AG10803 (cell line): ENCODE measurements at places on chromosomes 13 and 19.

DNA sequence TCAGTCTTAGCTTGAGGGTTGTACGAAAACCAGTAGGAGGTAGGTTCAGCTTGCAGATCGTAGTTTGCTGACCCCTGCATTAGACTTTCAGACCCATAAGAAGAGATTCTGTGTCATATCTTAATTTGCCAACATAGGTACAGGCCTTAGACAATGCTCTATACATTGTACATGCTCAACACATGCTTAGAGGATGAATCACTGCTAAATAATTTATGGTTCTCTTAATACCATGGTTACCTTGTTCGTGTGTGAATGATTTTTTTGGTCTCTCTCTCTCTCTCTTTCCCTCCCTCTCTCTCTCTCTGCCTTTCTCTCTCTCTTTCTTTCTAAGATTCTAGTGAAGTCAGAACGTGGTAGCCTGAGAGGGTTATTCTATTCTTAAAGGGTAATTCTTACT is 112.2 kb downstream of the FGF14 start:
- DNase-seq = no peak

GRCh38 chr13:100573121-100573520 is 15.5 kb downstream of the GGACT start:
- DNase-seq = peak; percentile 82

DNA sequence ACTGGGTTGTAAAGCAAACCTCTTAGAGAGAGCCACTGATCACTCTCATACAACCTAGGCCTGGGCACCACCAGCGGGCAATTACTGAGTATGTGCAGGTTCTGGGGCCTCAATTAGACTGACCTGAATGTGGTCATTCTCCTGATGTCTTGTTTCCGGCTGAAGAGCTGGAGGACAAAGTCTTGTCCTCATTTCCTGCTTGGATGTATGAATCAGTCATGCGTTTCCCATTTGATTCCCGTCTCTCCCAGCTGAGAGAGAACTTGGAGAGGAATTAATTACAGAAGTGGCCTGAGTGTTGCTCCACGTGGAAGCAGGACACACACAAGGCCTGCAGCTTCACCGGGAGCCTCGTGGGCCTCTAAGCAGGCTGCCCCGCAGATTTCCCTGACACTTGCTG is 799.3 kb upstream of the ARGLU1 start:
- peak; percentile 15 for DNase-seq

- DNase-seq = peak; percentile 31
Measured at GRCh38 chr13:34587576-34587975, 354.5 kb upstream of the NBEA start.

- DNase-seq = no peak
Measured at GRCh38 chr19:22427960-22428913, 6.1 kb upstream of the ZNF98 start.

DNA sequence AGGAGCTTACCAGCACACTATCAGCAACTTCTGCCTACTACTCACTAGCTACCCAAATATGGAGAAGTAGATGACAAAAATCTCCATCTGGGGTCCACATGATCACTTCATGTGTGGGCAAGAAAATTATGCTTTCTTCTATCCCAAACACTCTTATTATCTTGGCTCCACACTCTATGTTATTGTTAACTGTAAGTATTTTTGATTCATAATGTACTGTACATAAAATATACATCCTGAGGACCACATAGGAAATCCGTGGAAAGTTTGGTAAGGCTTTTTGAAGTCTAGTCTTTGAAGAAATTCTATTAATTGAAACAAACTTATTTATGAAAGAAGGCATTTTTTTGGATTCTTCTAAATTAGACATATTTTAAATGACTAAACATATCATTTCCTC is 378.8 kb downstream of the DACH1 start:
- DNase-seq = no peak

GRCh38 chr19:2548966-2549365 is 73.0 kb downstream of the GADD45B start:
- DNase-seq = no peak

GRCh38 chr13:28049880-28050875 is 50.2 kb downstream of the FLT3 start:
- DNase-seq = no peak

- no peak for DNase-seq
Measured at GRCh38 chr13:105448811-105449210, 1086.7 kb downstream of the EFNB2 start.

- DNase-seq = no peak
Measured at GRCh38 chr13:44451126-44451525, 77.5 kb downstream of the SERP2 start.
